ENCODE measurements at places on chromosomes 11 and 22.
A peak's percentile ranks its signal among the peaks of the same experiment; 100 is the strongest.

GRCh38 chr22:28882545-28882877, 861 bp upstream of the ZNRF3 start:
- no peak for DNase-seq

GRCh38 chr22:27306771-27307170, 494.8 kb downstream of the MN1 start:
- DNase-seq = no peak

DNA sequence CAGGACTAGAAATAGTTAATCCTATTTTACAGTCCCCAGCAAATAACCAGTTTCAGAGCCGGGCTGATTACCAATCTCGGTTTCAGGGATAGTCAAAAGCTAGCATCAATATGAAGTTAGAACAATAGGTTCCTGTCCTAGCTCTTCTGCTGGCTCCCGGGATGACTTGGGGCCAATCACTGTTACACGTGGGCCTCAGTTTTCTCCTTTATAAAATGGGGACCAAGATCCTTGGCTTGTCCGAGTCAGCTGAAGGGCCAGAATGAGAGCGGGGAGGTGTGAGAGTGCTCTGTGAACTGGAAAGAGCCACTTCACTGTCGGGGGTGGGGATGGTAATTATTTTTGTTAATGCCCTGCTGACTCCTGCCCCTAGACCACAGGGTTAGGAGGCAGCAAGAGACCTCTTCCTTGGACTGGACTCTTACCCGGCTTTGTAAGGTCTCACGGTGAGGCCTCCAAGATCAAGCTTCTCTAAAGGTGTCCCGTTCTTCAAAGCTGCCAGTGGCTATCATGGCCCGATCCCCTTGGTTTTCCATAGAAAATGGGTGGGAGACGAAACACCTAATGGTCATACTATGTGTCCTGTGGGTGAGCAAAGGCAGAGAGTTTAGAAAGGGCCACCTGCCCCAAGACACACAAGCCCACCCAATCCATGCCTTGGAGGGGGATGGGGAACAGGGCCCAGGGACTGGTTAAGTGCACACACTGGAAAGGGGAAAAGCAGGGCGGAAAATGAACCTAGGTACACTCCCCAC, 1.4 kb downstream of the UCP2 start:
- no peak for DNase-seq

DNA sequence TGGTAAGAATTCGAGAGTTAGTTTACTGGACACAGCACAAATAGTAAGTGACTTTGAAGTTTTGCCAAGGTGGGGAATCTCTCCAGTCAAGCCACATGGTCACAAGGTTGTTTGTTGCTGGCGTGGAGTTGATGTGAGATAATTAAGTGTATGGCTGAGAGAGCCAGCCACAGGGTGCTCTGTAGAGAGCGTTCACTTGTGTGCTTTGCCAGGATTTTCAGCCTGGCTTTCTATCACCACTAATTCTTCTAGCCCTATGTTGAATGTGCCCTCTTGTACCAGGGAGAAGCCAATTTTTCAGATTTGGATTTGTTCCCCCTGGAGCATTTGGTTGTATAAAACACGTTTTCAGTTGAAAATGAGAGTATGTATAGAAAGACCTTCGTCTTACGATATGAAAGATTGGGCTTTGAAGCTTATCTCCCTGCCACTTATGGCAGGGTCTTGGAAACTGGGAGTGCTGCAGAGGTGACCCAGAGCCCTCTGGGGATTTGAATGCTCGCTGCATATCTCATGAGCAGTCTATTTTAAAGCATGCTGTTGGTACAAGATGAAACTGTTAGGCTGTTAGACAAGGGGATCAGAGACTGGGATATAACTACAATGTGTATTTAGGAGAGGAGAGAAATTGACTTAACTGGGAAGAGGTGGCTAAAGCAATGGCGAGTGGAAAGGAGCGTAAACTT, 28.6 kb downstream of the CSRP3 start:
- DNase-seq = no peak

- DNase-seq = peak; percentile 78
Observed at GRCh38 chr11:47980088-47980906, at the start of gene PTPRJ. TSS of gene PTPRJ (plus strand) at chr11:47980559. CDS start at chr11:47980913, 354 bp downstream.

DNA sequence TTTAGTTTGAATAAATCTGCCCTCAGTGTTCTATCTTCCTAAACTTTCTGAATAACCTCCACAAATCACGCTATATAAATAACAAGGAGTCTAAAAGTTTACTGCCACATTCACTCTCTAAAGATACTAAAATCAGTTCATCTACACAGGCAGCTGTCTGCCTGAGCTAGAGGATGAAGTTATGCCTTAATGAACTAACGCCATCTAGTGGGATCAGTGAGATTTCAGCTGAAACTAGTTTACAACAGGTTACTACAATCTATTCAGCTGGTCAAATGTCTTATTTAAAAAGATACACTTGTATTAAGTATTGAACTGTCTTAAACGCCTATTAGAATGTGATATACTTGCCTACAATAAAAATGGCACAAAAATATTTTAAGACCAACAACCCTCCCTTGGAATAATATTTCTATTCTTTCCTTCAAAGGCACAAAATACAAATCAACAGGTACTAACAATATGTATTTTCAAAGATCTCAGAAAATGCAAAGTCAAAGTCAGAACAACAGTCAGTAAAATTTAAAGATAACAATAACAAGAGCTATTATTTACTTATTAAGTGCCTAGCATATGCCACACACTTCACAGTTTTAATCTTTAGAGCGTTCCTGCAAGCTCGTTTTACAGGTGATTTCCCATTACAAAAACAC, 84.1 kb downstream of the LARGE2 start:
- DNase-seq = no peak

- no peak for DNase-seq
Observed at GRCh38 chr11:77783025-77783424, 37.5 kb downstream of the RSF1 start.

DNA sequence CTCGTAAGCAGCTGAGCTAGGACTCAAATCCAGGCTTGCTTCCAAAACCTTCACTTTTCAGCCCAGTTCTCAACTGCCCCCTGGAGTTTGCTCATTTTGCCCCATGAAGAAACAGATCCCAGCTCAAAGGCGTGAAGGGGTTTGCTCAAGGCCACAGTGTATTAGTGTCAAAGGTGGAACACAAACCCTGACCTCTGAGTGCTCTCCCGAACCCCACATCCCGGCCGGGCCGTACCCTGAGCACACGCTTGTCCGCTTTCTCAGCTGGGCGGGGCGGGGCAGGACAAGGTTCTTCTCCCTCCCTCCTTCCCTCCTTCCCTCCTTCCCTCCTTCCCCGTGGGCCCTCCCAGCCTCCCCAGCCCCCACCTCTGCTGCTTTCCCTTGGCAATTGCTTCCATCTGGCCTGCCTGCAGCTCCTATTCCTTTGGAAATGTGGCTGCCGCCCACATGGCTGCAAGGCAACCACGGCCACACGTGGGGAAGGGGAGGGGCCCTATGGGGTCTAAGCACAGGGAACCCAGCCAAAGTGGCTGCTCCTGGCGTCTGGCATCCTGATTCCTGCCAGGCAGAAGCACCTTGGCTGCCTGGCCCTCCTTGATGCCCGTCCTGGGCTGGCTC, 4.1 kb downstream of the ST3GAL4 start:
- DNase-seq = no peak

Measured in stimulated activated effector memory CD8-positive, alpha-beta T cell treated with anti-CD3 and anti-CD28 coated beads, Interleukin-12 subunit alpha, Interleukin-12 subunit beta, amount 100 ng/mL, for 72 hours (primary cell).